ENCODE measurements at places on chromosomes 1 and 21.

- DNase-seq: no peak
Measured at GRCh38 chr1:34736692-34737091, 18.2 kb upstream of the GJB5 start.

- DNase-seq: no peak
Measured at GRCh38 chr1:1124786-1125642, 9.1 kb upstream of the C1orf159 start.

GRCh38 chr21:44919111-44919912 lies 1.4 kb downstream of the ITGB2 start:
- DNase-seq: no peak

- DNase-seq: no peak
Measured at GRCh38 chr1:165960881-165961280, 133.5 kb downstream of the UCK2 start.

- no peak for DNase-seq
Measured at GRCh38 chr21:36893581-36893980, 72.9 kb downstream of the HLCS start.

- no peak for DNase-seq
Measured at GRCh38 chr1:233006541-233006973, 56.1 kb downstream of the NTPCR start.

DNA sequence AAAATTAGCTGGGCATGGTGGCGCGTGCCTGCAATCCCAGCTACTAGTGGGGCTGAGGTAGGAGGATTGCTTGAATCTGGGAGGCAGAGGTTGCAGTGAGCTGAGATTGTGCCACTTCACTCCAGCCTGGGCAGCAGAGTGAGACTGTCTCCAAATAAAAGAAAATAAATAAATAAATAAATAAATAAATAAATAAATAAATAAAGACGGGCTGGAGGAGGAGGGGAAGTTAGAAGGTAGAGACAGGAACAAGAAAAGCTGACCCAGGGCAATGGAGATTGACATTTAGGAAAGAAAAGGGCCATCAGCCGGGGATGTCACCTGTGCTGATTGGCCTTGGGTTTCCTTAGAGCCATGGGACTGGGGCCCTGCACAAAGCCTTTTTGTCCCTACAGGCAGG lies 153.7 kb upstream of the IGSF21 start:
- DNase-seq: no peak

GRCh38 chr1:227308367-227309336 lies 9.6 kb downstream of the CDC42BPA start:
- no peak for DNase-seq

DNA sequence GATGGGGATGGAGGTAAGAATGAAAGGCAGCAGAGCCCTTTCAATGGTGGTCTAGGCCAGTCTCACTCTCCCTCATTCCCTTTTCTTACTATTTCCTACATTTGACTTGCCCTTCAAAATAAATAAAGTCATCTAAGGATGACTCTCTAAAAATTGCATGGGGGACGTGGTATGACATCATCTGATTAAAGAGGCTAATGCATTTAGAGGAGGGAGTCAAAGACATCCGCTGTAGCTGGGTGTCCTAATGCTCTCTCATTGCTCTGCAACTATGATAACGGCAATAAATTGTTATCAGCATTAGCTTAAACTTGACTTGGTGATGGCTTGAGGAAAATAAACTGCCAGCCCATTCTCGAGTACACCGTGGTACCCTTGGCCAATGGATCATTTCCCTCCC lies 225.6 kb upstream of the PBX1 start:
- no peak for DNase-seq

GRCh38 chr1:7389906-7390603 lies 381.0 kb upstream of the VAMP3 start:
- DNase-seq: no peak

GRCh38 chr1:162028726-162029125 lies 5.1 kb upstream of the OLFML2B start:
- DNase-seq: no peak

DNA sequence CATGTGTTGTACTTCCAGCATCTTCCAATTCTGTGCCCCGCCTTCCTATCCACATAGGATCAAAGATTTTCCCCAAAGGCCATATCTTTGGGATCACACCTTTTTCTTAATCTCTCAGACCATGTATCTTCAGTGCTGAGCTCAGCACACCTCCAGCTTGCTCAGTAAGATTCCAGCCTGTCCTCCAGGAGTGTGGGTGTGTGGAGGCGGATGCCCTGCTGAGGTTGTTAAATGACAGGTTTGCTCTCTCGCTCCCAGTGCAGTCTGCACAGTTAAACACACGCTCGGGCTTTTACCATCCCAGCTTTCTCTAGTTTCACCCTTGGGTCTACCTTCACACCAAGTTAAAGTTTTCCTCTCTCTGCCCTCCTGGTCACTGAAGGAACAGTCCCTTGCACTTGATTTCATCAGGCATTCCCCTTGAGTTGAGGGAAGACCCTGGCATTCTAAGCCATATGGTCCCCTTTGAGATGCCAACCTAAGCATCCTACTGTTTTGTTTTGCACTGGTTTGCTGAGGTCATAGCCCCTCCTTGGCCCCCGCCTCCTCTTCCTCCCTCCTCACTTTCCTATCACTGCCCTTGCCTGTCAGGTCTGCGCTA lies 13.7 kb downstream of the MYOG start:
- DNase-seq: no peak

GRCh38 chr1:107804741-107805140 lies 160.2 kb downstream of the VAV3 start:
- no peak for DNase-seq

- peak; percentile 90 for DNase-seq
Measured at GRCh38 chr1:166032572-166033371, 134.0 kb downstream of the FAM78B start.

DNA sequence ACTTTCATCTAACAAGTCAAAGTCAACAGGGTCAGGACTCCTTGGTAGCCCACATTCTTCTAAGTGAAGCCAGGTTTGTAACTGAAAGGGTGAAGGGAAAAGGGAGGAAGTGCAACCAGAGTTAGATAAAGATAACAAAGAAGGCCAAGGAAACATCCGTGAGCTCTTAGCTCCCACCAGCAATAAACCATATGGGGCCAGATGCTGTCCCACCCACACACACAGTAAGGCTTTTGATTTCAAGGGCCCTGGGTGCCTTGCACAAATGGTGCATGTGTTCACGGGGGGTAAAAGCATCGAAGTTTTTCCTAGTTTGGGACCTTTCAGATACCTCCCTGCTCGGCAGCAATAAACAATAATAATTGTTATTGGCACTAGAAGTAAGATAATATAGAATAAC lies 5.1 kb upstream of the TIAM1 start:
- DNase-seq: no peak

- DNase-seq: no peak
Measured at GRCh38 chr1:88150330-88150729, 533.7 kb upstream of the PKN2 start.

GRCh38 chr1:14184454-14184853 lies 414.0 kb upstream of the KAZN start:
- no peak for DNase-seq

GRCh38 chr1:178644308-178645120 lies 80.5 kb upstream of the RALGPS2 start:
- no peak for DNase-seq

DNA sequence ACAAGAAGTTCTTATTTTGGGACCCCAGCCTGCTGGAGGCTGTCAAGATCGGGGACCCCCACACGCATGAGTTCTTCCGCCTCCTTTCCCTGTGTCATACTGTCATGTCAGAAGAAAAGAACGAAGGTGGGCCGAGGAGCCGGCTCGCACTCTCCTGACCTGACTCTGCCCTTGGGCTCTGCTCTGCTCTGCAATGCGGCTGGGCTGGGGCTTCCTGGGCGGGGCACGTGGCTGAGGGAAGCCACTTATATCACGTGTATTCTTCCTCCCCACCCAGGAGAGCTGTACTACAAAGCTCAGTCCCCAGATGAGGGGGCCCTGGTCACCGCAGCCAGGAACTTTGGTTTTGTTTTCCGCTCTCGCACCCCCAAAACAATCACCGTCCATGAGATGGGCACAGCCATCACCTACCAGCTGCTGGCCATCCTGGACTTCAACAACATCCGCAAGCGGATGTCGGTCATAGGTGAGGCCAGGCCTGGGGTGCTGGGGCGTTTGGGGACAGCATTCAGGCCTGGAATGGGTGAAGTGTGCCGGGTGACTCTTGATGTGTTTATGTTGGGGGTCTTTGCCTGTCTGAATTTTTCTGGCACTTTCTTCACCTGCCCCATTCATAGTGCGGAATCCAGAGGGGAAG lies 17.6 kb downstream of the ATP8B2 start:
- DNase-seq: no peak

- DNase-seq: no peak
Measured at GRCh38 chr1:235918465-235918864, 51.8 kb upstream of the LYST start.

DNA sequence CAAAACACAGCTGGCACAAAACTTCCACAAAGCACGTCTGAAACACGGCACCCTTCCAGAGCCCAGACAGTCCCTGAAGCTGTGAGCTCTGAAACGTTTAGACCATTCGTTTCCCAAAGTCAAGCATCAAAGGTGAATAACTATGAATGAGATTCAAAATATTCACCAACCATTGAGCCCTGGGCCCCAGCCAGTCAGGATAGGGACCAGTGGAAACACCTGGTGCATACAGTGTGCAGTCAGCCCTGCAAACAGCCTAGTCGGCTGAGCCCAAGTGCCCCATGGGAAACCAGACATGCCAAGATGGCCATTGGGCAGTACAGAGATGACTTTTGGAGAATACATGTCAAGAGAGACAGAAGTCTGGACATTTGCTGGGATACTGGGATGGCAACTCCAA lies 90.4 kb upstream of the EDN2 start:
- DNase-seq: no peak

DNA sequence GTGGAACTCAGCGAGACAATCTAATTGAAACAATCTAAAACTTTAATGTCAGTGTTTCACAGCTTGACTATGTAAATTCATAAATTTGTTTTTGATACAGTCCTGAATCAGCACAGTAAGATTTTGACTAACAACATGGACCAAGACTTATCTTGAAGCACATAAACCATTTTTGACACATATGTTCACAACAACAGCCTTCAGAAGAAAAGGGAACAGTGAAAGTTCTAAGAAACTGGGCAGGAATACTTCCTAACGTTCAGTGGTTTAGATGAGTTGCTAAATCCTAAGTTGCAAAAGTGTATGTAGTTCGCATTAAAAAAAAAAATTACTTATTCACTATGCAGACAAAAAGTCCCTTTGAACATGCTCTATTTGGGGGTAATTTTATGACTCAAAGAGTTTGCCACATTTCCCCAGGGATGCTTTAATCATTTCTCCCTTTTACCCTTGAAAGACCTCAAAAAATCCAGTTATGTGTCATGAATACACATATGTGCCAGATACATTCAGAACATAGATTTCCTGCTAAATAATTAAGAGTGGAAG lies 120.2 kb downstream of the MRPL39 start:
- no peak for DNase-seq

- DNase-seq: no peak
Measured at GRCh38 chr1:246608616-246609376, 42.5 kb downstream of the CNST start.

DNA sequence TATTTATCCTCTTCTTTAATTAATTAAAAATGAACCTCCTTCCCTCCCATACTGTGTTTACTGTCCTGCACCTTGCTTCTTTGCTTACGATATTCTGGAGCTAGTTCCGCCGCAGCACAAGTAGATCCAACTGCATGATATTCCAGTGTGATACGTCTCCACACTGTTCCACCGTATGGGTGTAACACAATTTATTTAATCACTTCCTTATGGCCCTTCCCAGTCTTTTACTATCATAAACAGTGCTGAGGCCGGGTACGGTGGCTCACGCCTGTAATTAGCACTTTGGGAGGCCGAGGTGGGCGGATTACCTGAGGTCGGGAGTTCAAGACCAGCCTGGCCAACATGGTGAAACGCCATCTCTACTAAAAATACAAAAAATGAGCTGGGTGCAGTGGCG lies 25.7 kb downstream of the CNST start:
- no peak for DNase-seq

- no peak for DNase-seq
Measured at GRCh38 chr1:43306688-43307457, 6.1 kb downstream of the TIE1 start.

- DNase-seq: no peak
Measured at GRCh38 chr1:190679044-190679443, 201.4 kb upstream of the BRINP3 start.

DNA sequence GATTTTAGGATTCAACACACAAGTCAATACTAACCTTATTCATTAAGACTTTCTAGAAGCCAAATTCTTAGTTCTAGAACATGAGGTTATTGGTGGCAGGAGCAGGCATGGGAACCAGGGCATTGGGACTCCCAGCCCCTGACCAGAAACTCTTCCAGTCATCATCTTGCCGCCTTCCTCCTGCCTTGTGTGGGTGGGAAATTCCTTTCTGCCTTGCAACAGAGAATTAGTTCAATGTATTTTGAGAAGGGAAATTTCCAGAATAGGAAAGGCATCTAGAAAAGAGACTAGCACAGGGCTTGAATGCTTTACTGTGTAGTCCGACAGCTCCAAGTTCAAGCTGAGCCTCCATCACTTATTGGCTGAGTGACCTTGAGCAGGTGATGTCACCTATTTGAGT lies 8.7 kb downstream of the GRHL3 start:
- DNase-seq: no peak

DNA sequence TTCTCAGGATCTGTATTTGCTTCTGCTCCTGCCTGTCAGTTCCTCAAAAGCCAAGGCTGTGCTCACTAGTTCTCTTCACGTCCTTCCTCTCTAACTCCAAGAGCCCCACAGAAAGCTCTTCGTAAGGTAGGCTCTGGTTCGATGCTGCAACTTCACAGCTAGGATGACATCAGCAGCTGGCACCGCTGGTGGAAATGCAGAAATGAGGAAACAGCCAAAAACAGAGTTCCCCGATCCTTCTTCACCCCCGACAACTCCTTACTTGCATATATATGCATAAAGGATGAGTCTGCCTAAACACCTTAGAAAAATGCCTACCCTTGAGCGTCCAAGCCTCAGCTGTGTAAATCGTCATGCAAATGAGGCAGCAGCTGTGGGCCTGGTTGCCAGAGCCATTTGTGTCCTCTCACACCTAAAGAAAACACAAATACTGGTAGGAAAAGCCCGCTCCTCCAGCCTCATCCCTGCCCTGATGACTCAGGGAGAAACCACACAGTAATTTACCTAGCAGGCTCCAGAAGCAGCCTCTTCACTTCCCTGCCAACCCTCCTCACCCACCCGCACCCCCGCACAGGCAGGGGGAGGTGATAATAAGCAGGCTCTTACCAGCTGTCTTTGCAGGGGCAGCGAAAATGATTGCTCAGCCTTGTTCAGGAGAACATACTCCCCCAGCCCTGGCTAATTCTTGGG lies 28.2 kb downstream of the BATF3 start:
- DNase-seq: peak; percentile 39

DNA sequence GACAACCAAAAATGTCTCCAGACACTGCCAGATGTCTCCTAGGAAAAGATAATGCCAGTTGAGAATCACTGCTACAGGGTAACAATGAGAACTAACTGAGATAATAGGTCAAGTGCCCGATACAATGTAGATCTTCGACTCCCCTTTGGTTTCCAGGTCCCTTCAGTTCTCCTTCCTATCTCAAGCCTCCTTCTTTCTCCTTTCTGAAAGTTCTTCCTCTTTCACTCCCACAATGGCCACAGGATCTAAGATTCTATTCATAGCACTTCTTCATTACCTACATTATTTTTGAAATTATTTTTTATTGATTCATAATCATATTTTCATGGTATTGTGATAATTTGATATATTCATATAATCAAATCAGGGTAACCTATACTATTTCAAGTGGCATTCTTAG lies 6.3 kb downstream of the PFDN2 start:
- no peak for DNase-seq

- DNase-seq: no peak
Measured at GRCh38 chr1:227754958-227755357, 19.7 kb downstream of the SNAP47 start.

- no peak for DNase-seq
Measured at GRCh38 chr1:160171354-160171753, 19.0 kb upstream of the CASQ1 start.

- DNase-seq: no peak
Measured at GRCh38 chr1:239761509-239761908, 330.2 kb upstream of the FMN2 start.
